ENCODE measurements at places on chromosomes 11 and 22.

DNA sequence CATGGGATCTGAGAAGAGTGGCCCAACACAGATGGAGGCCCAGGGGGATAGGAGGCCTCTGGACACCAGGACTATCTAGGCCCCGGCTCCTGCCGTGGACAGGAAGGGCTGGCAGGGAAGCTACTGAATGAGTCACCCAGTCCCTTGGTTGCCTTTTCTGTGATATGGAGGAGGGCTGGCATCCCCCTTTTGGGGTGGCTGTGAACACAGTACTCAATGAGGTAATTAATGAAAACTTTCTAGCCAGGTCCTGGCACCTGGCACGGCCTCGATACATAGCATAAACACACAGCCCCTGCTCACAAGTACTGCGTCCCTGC is 163.2 kb downstream of the CHST1 start:
- DNase-seq: no peak

- DNase-seq: no peak
These were observed 492.9 kb upstream of the ANO3 start for GRCh38 chr11:25838918-25839625.

- DNase-seq: no peak
These were observed 10.3 kb downstream of the TOP3B start for GRCh38 chr22:21972293-21972779.

DNA sequence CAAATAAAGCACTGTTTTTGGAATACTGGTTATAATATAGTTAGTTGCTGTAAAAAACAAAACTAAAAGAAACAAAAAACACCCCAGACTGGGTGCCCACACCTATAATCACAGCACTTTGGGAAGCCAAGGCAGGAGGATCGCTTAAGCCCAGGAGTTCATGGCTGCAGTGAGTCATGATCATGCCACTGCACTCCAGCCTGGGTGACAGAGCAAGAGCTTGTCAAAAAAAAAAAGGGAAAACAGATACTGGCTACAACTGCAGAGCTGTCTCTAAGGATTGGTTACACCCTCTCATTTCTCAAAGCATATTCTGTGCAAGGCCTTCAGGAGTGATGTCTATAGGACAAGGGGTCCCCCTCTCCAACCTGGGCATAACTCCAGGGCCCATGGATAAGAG is 14.6 kb upstream of the STK33 start:
- no peak for DNase-seq

DNA sequence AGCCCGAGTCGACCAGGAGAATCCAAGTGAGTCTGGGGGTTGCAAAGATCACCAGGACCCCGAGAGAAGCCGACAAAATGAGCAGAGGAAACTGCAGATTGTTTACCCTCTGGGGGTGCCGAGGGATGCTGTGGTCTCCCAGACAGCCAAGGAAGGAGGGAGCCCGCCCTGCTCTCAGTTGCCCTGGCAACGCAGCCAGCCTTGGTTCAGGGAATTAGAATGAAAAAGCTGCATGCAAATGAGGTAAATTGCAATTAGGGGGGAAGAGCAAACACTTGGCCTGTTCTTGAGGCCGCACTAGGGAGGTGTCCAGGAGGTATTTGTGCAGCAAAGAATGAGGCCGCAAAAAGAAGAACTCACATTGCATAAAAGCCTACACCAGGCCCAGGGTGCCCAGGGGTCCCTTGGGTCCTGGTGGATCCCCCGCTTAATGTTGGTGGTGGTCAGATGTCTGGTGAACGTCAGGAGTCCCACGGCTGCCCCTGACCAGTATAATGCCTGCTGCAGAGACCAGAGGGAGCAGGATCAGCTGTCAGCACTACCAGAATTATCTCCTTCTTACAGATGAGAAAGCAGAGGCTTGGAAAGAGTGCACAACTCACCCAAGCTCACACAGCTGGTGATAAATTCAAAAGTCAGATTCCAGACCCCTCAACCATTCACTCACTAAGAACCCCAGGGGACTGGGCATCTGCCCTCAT is 40.3 kb upstream of the ATXN10 start:
- no peak for DNase-seq

GRCh38 chr11:123085497-123085896 is 23.6 kb upstream of the HSPA8 start:
- no peak for DNase-seq

DNA sequence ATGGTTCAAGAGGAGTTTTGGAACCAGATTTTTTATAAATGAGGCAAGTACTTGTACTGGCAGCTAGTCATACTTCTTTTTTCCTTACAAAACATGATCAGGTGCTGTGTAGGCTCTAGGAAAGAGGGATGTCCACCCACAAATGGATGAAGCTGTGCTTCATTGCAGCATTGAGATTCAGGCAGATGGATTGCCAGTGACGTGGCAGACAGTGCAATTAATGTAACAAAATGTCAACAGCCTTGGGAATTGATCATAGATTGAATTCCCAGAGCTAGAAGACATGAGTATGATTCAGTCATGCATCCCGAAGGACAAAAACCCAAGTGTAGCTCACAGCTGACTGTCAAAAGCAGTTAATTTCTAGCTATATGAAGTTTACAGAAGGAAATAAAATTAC is 99.2 kb upstream of the RASSF10 start:
- no peak for DNase-seq
